GM20000 (cell line): ENCODE measurements at places on chromosomes 5 and 9.

GRCh38 chr5:57499262-57500050 lies 16.8 kb upstream of the ACTBL2 start:
- peak; percentile 37 for DNase-seq

DNA sequence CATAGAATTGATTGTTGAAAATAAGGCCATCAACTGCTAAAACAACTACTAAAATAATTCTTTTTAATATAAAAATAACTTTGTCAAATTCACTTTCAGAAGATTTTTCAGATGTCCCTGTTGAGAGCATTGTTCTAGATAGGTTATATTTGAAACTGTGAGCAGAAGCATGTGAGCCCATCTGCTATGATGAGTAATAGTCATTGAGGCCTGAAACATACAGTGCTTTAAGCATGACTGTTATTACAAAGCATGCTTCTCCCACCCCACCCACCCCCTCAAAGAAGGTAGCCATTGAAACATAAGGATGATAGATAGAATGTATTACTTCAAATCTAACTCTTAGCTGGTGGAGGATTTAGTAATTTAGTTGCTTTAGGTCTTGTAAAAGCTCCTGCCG lies 86.0 kb downstream of the UHRF2 start:
- no peak for DNase-seq

DNA sequence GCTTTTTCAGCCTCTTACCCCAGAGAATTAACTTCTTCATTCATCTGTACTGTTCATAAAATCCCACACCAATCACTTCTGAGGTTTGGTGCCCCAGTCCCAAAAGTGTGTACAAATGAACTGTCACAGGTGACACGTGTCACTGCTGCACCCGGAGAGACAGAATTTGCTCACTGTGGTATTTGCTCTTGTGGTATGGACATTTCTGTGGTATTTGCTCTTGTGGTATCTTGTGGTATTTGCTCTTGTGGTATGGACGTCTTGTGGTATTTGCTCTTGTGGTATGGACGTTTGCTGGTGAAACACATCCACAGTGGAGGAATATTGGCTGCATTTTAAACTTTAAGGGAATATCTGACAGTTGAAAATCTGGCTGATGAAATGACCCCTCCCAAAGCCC lies 214.9 kb upstream of the DAP start:
- no peak for DNase-seq

- no peak for DNase-seq
These were observed 73.9 kb downstream of the KLF9 start for GRCh38 chr9:70340572-70340971.

- DNase-seq = peak; percentile 84
These were observed at the start of gene CCNI2 for GRCh38 chr5:132746954-132747615. Gene CCNI2, plus strand, starts transcription at chr5:132747426. Its CDS starts 70 bp downstream, at chr5:132747496.

- DNase-seq = no peak
These were observed 164.3 kb downstream of the MTRR start for GRCh38 chr5:8033261-8033660.

- DNase-seq = no peak
These were observed 236.0 kb upstream of the IRX1 start for GRCh38 chr5:3359642-3360041.

- DNase-seq = peak; percentile 4
These were observed 254.1 kb downstream of the PJA2 start for GRCh38 chr5:109155625-109156024.

DNA sequence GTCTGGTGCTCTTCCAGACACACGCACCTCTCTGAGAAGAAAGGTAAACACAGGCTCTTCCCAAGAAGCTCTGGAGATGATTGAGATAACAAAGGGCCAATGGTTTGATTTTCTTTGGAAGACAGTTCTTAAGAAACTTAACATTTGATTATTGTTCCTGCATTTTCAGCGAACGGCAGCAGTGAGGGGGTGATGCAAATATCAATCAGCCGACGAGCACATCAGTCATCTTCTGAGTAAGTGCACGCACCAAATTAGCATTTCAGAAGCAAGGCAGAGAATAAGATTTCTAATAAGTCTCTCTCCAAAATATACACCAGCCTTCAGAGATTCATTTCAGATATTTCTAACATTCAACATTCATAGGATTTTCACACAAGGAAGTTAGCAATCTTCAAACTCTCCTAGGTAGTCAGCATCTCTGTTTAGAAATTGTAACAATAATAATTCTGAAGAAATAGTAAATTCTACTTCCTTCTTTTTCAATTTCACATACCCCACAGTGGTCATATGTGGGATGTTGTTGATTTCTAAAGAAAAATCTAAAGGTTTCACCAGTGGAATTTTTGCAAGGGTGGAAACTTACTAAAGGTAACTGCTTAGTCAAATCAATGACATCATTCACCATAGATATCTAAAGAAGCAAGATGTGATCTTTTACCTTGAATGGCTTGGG lies 250.3 kb downstream of the SEC61B start:
- no peak for DNase-seq

- no peak for DNase-seq
These were observed 43.5 kb upstream of the STXBP1 start for GRCh38 chr9:127568618-127568970.

- no peak for DNase-seq
These were observed 7.7 kb downstream of the AHRR start for GRCh38 chr5:329121-329735.

GRCh38 chr9:110844121-110844520 lies 175.5 kb downstream of the MUSK start:
- no peak for DNase-seq

DNA sequence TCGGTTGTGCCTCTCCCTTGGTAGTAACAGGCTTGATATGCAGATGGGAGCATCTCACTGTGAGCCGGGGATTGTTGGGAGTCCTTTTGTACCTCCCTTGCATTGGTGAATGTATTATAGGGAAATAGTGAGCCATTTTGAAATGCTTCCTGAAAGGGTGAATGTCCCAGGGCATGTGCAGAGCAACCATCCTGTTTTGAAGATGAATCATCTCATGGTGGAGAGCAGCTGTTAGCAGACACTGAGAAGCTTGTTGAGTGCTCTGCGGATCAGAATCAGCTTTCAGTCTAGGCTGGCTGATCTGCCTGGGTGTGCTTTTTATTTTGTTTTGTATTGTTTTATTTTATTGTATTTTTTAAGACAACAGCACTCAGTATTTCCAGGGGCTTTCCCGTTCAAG lies 29.7 kb downstream of the SLC36A1 start:
- DNase-seq = no peak

- no peak for DNase-seq
These were observed 94.2 kb upstream of the COL5A1 start for GRCh38 chr9:134547161-134548100.

DNA sequence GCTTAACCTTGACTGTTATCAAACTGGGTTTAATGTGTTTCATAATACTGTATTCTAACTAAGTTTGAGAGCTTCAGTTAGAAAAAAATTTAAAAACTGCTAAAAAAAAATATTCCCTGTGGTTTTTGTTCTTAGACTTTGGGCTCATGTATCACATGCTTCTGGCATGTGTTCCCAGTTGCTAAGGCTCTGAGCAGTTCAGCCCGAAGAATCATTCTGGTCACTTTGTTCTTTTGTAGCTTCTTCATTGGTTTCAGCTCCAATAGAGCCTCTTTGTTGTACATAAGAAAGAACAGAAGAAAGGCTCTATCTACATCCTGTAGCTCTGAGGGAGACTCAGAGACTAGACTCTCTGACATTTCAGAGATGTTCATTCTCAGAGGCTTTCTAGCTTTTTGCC lies 25.6 kb downstream of the KCNN2 start:
- no peak for DNase-seq

GRCh38 chr9:125949703-125950460 lies 202.7 kb downstream of the PBX3 start:
- DNase-seq = no peak

DNA sequence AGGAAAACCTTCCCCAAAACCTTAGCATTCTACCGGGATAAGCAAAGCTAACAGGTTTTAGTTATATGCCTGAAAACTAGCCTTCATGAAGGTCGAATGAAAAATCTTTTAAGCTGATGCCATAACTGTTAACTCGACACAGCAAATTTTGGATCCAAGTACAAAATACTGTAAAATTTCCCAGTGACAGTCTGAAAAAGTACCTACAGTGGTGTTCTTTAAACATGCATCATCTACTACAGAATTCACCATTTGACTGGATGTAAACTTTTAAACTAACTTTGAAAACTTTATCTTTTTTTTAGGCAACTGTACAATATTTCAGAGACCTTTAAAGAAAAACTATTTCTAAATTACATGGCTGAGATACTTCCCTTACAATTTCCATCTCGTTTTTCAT lies 791 bp downstream of the RAPGEF6 start:
- DNase-seq = no peak

GRCh38 chr5:19044931-19045695 lies 942.9 kb downstream of the CDH18 start:
- no peak for DNase-seq

GRCh38 chr9:33416996-33417395 lies 14.6 kb upstream of the AQP7 start:
- DNase-seq = no peak

DNA sequence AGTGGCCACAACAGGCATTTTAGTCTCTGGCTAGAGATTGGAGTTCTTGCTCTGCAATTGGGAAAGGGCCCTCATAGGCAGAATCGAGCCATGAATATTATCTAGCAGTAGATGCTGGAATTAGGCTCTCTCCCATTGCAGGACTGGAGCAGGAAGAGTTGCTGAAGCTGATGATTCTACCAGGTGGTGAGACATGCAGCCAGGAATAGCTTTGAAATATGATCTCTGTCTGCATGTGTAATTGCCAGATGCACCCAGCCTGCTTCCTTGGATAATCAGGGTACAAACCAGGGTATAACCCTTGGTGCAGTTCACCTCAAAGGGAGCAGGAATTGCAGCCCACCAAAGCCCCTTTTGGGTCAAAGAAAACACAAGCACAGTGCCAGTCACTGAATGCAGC lies 211.4 kb upstream of the FTMT start:
- DNase-seq = no peak

DNA sequence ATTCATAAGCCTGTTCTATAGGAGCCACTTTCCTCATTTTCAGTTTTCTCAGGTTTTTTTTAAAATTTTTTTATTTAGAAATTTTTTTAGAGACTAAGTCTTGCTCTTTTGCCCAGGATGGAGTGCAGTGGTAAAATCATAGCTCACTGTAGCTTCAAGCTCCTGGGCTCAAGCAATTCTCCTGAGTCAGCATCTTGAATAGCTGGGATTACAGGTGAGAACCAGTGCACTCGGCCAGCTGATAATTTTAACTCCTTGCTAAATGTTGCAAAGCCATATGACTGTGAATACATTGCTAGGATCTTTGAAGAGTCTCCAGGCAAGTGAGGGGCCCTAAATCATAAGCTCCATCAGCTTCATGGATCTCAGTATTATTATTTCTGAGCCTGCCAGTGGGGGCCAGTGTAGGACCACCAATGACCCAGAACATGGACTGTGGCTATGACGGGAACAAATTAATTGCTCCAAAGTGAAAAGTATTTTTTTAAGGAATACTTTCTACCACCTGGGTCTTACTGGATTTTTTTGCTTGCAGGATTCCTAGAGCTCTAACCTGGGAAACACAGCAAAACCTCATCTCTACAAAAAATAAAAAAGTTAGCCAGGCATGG lies 5.7 kb upstream of the GAPVD1 start:
- peak; percentile 26 for DNase-seq

GRCh38 chr5:140182803-140183367 lies 7.9 kb downstream of the CYSTM1 start:
- no peak for DNase-seq

DNA sequence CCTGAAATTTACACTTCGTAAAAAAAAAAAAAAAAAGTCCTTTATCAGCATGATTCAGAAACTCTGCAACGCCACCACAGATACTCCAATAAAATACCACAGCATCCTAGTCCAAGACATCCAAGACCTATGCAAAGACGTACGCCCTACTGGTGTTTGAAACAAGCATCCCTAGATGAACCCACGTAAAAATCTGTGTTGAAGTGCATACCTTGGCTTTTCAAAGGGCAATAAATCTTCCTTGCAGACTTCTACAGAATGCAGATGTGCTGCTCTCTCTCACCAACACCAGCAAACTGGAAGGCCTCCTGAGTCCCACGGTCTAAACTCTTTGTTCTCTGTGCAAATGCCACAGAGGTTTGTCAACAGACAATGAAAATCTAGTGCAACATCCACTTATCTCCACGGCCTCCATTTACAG lies 38.8 kb downstream of the MYO10 start:
- no peak for DNase-seq

- no peak for DNase-seq
These were observed 6.1 kb upstream of the UBLCP1 start for GRCh38 chr5:159257007-159257406.

DNA sequence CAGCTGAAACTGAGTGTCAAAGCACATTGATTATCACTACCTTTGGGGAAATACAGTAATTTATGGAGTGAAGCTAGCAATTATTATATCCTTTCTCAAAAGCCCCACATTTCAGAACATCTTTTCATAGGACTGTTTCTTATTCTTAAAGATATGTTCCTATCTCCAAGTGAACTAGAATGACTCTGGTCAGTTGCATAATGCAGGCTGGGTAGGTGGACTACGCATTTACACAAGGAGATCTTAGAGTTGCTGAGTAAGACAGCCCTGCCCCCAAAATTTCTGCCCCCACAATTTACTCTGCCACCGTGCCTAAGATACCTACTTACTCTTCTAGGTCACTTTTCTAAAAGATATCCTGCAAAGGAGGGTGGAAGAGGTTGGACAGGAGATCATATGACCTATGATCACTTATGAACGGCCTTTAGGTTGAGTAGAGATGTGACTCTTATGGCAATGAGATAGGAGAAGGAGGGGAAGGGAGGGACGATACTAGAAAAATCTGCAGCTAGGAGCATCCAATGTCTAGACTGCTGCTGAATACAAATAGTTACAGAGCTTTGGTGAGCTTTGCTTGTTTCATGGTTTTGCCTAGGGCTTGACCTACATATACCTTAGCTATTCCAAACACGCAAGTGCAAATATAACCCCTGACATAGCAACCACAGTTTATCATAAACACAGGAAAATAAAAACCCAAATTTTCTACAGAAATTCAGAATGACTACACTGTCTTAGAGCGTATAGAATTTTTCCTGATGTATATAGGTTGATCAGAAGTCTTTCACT lies 121.7 kb downstream of the GLIS3 start:
- DNase-seq = no peak

DNA sequence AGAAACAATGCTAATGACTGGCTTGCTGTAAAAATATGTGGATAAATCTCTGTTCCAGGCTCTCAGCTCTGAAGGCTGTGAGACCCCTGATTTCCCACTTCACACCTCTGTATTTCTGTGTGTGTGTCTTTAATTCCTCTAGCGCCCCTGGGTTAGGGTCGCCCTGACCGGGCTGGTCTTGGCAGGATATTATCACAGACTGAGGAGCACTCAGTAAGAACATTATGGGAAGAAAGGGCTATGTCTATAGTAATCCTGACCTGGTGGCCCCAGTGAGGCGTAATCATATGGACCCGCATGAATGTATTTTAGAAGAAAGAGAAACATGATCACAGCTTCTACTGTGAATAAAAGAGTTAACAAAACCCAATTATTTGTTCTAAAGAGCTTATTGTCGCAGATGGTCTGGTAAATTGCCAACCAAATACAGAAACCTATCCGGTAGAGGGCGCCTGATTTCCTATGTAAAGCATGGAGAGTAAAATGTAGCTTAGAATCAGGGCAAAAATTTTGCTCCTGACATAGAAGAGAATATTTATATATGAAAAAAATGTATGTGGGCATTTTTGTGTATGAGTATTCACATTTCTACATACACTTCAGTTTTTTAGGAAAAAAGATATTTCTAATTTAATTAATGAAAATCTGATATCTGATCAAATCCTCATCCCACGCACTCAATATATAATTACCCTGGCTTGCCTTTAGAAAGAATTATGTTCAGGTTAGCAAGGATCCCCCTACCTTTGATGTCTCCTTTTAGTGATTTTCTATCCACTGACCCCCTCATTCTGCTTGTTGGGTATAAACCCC lies 5.8 kb upstream of the IFNA1 start:
- peak; percentile 31 for DNase-seq
